Stimulated activated CD4-positive, alpha-beta T cell treated with anti-CD3 and anti-CD28 coated beads, TNF-alpha, amount 100 ng/mL, for 24 hours (primary cell): ENCODE measurements at places on chromosomes 3 and 15.

- DNase-seq: no peak
These were observed 50.4 kb upstream of the MYZAP start for GRCh38 chr15:57541271-57541670.

GRCh38 chr3:105963161-105963560 is 94.3 kb upstream of the CBLB start:
- no peak for DNase-seq

DNA sequence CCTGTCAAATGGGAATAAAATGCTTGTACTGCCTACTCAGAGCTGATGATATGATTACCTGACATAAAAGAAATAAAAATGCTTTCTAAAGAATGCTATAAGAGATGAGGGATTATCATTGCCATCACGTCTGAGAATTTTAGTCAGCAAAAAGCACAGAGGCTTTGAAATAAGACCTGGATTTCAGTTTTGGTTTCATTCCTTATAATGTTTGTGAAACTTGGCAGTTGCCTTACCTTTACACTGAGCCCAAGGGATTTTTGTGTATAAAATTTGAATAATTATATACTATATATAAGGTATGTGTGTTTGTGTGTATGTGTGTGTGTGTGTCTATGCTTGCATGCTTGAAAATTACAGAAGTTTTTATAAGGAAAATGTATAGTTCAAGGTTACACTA is 634.8 kb upstream of the BCHE start:
- no peak for DNase-seq

- DNase-seq: no peak
These were observed 97.8 kb downstream of the SST start for GRCh38 chr3:187572441-187572840.

DNA sequence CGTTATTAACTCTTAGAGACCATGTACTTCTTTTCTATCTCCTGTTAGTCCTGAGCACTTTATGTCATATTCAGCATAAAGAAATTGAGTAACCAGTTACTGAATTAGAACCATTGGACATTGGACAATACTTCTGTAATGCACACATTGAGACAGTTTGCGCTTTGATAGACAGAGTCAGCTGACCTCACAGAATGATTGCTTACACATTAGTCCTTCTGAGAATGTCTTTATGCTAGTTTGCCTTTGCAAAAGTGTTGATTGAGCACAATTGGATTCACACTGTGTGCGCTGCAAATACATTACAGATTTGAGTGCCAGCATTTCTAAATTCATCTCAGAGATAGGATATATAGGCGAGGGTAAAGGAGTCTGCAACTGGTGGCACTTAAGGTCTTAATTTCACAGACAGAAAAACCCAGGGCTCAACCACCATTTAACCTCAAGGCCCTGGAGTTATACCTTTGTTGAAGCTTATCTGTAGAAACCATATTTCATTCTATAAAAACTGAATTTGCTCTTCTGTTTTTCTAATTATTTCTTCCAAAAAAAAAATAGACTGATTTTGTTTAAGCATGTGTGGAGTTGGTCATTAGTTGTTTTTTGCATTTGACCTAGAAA is 3.8 kb downstream of the SERPINI1 start:
- DNase-seq: no peak

DNA sequence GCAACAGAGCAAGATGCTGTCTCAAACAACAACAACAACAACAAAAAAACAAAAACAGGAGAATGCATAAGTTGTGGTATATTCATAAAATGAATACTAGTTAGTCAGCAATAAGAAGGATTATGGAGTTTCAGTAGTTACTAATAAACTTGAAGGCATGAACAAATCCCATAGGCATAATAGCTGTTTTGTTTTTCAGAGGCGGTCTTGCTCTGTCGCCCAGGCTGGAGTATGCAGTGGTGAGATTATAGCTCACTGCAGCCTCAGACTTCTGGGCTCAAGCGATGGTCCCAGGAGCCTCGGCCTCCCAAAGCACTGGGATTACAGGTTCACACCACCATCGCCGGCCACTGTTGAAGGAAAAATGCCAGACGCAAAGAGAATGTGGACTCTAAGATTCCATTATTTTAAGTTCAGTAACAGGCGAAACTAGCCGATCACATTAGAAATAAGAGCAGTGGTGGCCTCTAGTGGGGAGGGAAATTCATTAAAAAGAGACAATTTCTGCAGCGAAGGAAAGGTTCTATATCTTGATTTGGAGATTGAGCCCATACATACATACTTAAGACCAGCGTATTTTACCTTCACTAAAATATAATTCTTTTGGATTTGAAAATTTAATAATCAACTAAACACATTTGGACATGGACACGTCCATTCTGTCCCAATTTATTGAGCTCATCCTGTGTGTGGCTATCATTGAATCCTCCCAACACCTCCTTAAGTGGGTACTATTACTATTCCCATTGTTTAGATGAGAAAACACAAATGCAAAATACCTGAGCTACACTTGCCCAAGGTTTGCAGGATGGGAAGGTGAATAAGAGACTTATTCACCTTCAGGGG is 27.4 kb upstream of the HDAC11 start:
- peak; percentile 16 for DNase-seq

GRCh38 chr15:48001393-48002039 is 119.3 kb upstream of the SLC24A5 start:
- no peak for DNase-seq

DNA sequence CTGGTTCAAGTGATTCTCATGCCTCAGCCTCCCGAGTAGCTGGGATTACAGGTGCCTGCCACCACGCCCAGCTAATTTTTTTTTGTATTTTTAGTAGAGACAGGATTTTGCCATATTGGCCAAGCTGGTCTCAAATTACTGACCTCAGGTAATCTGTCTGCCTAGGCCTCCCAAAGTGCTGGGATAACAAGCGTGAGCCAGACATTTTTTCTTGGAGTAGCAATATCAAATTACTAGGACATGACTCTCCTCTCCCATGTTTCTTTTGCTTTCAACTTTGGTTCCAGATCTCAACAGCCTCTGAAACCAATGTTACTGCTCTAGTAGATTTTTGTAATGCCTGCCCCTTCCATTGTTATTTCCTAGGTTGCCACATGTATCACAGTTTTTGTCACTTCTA is 462.0 kb downstream of the GBE1 start:
- no peak for DNase-seq

DNA sequence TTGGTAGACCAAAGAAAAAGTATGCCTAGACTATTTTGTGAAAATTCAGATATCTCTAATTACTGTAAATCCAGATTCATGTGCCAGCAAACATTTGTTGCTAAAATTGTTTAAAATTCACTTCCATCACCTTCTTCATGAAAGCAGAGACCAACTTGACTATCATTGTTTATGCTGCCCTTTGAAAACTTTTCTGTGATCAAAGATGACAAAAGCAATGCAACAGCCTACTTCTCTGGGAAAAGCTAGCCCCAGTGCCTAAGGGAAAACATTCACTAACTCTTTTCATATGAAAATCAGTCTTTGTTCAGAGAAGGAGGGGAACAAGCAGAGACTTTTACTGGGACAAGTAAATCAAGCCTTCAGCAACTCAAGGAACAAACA is 178.0 kb upstream of the P2RY1 start:
- no peak for DNase-seq

DNA sequence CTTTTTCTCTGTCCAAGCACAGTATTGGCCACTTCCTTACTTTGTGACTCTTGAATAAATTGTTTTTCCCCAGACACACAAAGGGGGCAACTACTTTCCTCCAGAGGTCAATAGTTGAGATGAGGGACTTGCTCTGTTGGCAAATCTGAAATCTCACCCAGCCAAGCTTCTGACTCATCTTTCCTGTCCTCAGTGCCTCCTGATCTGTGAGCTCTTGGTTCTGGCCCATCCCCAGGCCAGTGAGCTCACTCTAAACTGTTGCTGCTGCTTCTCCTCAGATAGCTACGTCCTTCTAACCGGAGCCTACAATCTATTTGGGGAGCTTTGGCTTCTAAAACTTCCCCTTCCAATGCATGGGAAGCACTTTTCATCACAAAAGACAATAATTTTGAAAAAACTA is 50.0 kb upstream of the NMD3 start:
- DNase-seq: no peak

- no peak for DNase-seq
These were observed 2.0 kb downstream of the ACAN start for GRCh38 chr15:88805031-88805780.

GRCh38 chr3:45227946-45228345 is 1.9 kb upstream of the TMEM158 start:
- no peak for DNase-seq

DNA sequence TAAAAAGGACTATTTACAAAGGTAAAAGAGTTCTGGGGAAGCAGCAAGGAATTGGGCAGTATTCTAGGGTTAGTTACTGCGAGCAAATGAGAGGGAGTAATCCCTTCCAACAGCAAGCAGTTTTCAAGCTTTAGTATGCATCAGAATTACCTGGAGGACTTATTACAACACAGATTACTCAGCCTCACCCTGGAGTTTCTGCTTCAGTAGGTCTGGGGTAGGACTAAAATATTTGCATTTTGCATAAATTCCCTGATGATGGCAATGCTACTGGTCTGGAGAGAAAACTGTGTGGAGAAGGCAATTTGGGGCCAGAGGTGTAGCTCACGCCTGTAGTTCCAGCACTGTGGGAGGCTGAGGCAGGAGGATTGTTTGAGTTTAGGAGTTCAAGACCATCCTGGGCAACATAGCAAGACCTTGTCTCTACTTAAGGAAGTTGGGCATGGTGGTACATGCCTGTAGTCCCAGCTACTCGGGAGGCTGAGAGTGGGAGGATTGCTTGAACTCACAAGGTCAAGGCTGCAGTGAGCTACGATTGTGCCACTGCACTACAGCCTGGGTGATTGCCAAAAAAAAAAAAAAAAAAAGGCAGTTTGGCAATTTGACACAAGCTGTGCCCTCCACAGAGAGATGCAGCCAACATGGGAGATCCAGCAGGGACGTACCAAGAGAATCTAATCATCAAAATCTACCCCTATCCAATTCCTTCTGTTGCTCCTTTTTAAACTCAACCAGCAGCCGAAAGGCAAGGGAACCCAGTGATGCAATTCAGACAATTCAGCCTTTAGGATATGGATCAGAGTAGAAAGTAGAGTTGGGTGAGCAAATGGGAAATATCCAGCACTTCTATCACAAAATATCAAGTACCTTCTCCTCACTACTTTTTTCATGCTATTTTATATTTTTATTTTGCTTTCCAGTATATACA is 27.1 kb upstream of the AP4E1 start:
- DNase-seq: no peak

GRCh38 chr3:75248974-75249373 is 415.2 kb upstream of the FRG2C start:
- no peak for DNase-seq
